ENCODE measurements at places on chromosomes 1 and 21. TPM values are rescaled to one million over a fixed set of nuclear protein-coding genes. Genes with fewer than 3 reads are reported as not detected.

DNA sequence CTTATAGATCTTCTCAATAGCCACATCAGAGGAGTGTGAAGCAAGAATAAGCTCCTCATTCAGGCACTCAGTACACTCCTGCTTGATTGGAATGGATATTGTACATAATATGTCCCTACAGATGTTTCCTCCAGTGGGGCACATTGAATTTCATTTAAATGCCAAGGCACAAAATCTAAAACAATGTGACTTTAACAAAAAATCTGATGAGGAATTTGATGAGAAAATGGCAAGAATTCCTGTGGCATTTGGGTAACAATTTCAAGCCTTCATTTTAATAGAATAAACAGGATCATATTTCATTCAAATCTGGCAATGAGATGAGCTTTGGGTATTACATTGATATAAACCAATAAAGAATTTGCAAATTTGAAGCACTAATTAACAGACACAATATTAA is 307.7 kb upstream of the PKN2 start:
- H3K27me3 ChIP-seq: no peaks in the 10 kb centered on the region
- no peaks in the 10 kb centered on the region for H3K36me3 ChIP-seq
- H3K4me1 ChIP-seq: no peaks in the 10 kb centered on the region
- no peak overlapping the region for H3K4me3 ChIP-seq

DNA sequence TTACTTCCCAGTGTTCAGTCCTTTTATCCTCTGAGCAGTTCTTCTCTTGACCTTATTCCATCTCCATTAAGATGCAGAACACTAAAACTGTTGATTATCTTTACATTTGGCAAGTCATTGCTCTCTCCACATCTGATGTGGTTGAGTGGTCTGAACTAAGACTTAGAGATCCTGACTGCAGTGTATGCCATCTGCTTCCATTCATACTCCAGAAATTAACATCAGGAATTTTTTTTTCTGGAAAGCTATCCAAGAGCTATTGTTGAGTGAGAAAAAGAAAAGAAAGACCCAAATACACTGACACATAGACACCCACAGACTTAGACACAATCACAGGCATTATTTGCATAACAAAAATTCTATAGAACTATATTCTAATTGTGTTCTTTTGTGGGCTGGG is 3.7 kb upstream of the TRIM62 start:
- no peaks in the 10 kb centered on the region for H3K36me3 ChIP-seq
- H3K4me1 ChIP-seq: peaks cover 12% of the 10 kb centered on the region
- DNase-seq: no peak
- no peak overlapping the region for H3K4me3 ChIP-seq
- H3K27me3 ChIP-seq: no peaks in the 10 kb centered on the region

DNA sequence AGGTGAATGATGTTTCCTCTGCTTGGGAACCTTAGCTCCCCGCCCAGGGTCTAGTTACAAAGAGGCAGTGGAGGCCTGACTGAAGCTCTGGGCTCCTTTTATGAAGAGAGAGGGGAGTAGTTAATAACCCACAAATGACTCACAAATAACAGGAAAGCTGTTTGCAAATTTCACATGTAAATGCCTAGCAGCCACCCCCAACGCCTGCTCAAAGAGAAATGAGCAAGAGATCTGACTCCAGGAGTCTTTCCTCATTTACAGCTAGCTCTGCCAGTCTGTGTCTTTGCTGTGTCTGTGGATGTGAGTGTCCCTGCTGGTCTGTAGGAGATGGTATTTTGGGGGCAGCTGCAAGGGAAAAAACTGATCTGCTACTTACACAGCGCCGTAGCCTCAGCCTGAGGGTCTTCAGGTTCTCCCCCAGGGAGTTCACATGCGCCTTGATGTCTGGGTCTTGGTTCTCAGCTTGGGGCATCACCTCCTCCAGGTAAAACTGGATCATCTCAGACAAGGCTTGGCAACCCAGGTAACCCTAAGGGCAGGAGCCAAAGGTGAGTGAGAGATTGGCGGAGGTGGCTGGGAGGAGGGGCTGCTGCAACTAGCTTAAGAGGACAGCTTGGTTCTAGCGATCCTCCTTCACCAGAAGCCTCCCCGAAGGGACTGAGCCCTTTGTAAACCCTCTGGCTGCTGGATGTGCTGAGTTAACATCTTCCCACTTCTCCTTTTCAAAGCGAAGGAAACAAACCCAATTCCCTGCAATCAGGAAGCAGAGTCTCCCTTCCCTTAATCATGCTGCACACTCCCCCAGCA is at the start of gene IL19:
TSS of gene IL19 (plus strand) at position 243 of the 807 bp plus-strand sequence. CDS start 65,890 bp downstream, outside the sequence.
- no peaks in the 10 kb centered on the region for H3K36me3 ChIP-seq
- peaks cover 85% of the 10 kb centered on the region for H3K4me1 ChIP-seq
- DNase-seq: no peak
- H3K4me3 ChIP-seq: peak within 1 kb of the TSS; percentile 39
- peak within 1 kb of the TSS; percentile 35 for H3K27ac ChIP-seq

- no peak for DNase-seq
- peaks cover 12% of the 10 kb centered on the region for H3K27me3 ChIP-seq
- no peaks in the 10 kb centered on the region for H3K36me3 ChIP-seq
- H3K4me1 ChIP-seq: no peaks in the 10 kb centered on the region
- no peak overlapping the region for H3K4me3 ChIP-seq
Measured at GRCh38 chr1:63272811-63273210, 49.6 kb upstream of the FOXD3 start.

- DNase-seq: no peak
- H3K4me1 ChIP-seq: peaks cover 7% of the 10 kb centered on the region
- H3K27ac ChIP-seq: no peak overlapping the region
- H3K4me3 ChIP-seq: no peak overlapping the region
- no peaks in the 10 kb centered on the region for H3K36me3 ChIP-seq
Measured at GRCh38 chr21:45103971-45104520, 29.7 kb downstream of the ADARB1 start.

DNA sequence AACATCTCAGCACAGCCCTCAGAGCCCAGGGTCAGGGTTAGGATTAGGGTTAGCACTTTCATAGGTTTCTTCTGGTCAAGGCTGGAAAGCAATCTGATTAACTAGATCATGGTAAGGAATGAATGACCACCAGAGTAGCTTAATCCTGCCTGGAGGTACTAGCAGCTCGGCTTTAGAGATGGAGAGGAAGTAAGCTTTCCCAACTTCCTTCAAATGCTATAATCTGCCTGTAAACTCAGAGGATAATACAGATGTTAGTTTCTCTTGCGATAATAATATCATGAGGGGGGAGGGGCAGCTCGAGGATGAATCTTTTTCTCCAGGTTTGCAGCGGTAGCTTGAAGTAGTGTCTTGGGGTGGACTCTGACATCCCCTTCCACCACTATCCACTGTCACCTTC is 194.9 kb downstream of the HIVEP3 start:
- DNase-seq: no peak
- no peaks in the 10 kb centered on the region for H3K36me3 ChIP-seq
- H3K4me1 ChIP-seq: peaks cover 84% of the 10 kb centered on the region
- no peak overlapping the region for H3K4me3 ChIP-seq

DNA sequence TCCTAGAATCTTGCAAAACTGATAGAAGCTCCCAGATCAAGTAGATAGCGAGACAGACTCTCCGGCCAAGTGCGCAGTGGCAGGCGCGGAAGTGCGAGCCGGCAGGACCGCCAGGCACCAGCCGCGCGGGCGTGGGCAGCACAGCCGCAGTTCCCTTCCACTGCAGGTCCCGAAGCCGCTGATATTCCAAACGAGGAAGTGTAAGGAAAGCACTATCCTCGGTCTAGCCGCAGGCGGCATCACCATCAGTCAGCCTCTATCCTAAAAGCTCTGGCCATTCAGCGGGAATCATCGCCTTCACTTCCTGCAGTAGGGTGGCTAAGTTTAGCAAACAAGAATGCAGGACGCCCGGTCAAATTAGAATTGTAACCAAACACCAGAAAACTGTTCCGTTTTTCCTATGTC is 710 bp downstream of the GLRX2 start:
- H3K36me3 ChIP-seq: no peaks in the 10 kb centered on the region
- peaks cover 21% of the 10 kb centered on the region for H3K4me1 ChIP-seq
- H3K4me3 ChIP-seq: peak overlapping the region; percentile 91

GRCh38 chr1:14782741-14783591 is 184.5 kb downstream of the KAZN start:
- no peak for DNase-seq
- H3K27me3 ChIP-seq: no peaks in the 10 kb centered on the region
- H3K27ac ChIP-seq: no peak overlapping the region
- H3K36me3 ChIP-seq: no peaks in the 10 kb centered on the region
- H3K4me3 ChIP-seq: no peak overlapping the region

GRCh38 chr1:221069178-221069903 is 190.1 kb downstream of the HLX start:
- no peaks in the 10 kb centered on the region for H3K36me3 ChIP-seq
- H3K4me3 ChIP-seq: no peak overlapping the region
- no peaks in the 10 kb centered on the region for H3K4me1 ChIP-seq
- no peaks in the 10 kb centered on the region for H3K27me3 ChIP-seq

- H3K27me3 ChIP-seq: no peaks in the 10 kb centered on the region
- DNase-seq: no peak
- H3K4me3 ChIP-seq: no peak overlapping the region
- H3K36me3 ChIP-seq: no peaks in the 10 kb centered on the region
- no peak overlapping the region for H3K27ac ChIP-seq
Measured at GRCh38 chr1:50766688-50767087, 193.4 kb downstream of the FAF1 start.

- no peak overlapping the region for H3K4me3 ChIP-seq
- H3K27me3 ChIP-seq: no peaks in the 10 kb centered on the region
- DNase-seq: no peak
- H3K27ac ChIP-seq: no peak overlapping the region
- no peaks in the 10 kb centered on the region for H3K36me3 ChIP-seq
Measured at GRCh38 chr1:170640581-170640980, 23.4 kb upstream of the PRRX1 start.

- no peaks in the 10 kb centered on the region for H3K36me3 ChIP-seq
- DNase-seq: no peak
- H3K27me3 ChIP-seq: peaks cover 35% of the 10 kb centered on the region
- peaks cover 17% of the 10 kb centered on the region for H3K4me1 ChIP-seq
- H3K4me3 ChIP-seq: no peak overlapping the region
Measured at GRCh38 chr1:203077956-203078355, 7.9 kb downstream of the MYOG start.

DNA sequence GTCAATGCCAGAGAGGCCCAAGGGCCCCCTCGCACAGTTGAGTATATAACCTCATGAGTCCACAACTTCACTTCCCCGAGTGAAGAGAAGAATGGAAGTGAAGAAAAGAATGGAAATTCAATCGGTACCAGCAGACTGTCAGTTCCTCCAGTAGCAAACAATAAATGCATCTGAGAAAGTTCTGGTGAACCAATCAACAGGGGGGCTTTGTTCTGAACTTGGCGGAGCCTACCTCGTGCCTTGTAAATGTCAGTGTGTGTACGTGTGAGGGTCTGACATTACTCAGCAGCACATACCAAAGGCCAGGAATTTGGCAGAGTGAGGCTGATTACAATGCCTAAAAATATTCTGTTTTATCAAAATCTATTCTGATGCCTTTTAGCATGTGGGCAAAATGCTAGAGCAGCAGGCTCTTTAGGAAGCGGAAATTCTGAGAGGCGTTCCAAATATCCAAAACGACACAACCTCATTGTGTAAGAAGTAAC is 238.5 kb downstream of the LTN1 start:
- H3K4me3 ChIP-seq: no peak overlapping the region
- no peaks in the 10 kb centered on the region for H3K36me3 ChIP-seq
- peak overlapping the region; percentile 60 for H3K27ac ChIP-seq
- no peaks in the 10 kb centered on the region for H3K27me3 ChIP-seq
- H3K4me1 ChIP-seq: no peaks in the 10 kb centered on the region

Gene FCGR3B
- 74.8 TPM for total RNA-seq

Gene RIIAD1
- total RNA-seq: not detected

Gene TNN
- total RNA-seq: 0.38 TPM

GRCh38 chr1:72997624-72998023 is 715.3 kb upstream of the NEGR1 start:
- no peak for DNase-seq
- no peak overlapping the region for H3K27ac ChIP-seq
- no peaks in the 10 kb centered on the region for H3K27me3 ChIP-seq
- no peak overlapping the region for H3K4me3 ChIP-seq
- H3K36me3 ChIP-seq: no peaks in the 10 kb centered on the region
- H3K4me1 ChIP-seq: no peaks in the 10 kb centered on the region

DNA sequence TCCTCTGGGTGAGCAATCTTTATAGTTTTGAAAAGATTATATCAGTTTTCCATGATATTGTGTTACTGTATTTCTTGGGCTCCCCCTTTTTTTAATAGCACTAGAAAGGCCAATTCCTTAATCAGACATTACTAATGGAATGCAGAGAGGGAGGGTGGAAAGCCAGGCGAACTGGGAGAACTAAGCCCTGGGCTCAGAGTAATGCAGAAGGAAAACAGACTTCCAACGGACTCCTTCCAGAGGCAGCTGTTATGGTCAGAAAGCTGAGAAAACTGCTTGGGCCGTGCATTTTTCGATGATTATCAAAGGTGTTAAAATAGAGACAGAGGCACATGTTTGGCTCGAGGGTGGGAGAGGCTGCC is 206.3 kb downstream of the FOXD2 start:
- no peak for DNase-seq
- no peaks in the 10 kb centered on the region for H3K27me3 ChIP-seq
- no peaks in the 10 kb centered on the region for H3K4me1 ChIP-seq
- H3K4me3 ChIP-seq: no peak overlapping the region
- H3K27ac ChIP-seq: no peak overlapping the region

DNA sequence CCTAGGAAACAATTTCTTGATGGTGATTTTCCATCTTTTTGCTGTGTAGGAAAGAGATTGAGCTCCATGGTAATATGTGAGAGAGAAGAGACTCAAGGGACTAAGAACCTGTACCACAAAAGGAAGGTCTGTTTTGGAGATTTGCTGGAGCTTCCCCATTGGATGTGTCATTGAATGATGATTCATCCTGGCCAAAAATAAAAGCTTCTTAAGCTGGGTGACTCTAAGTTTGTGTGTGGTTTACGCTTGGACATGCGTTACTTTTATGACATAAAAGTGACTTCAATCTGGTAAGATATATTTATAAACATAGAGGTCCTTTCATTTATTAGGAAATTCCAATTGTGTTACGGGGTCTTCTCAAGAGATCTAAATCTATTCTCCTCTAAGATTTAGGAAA is 17.4 kb upstream of the IL19 start:
- H3K4me1 ChIP-seq: no peaks in the 10 kb centered on the region
- DNase-seq: no peak
- H3K4me3 ChIP-seq: no peak overlapping the region
- no peak overlapping the region for H3K27ac ChIP-seq
- H3K36me3 ChIP-seq: no peaks in the 10 kb centered on the region

DNA sequence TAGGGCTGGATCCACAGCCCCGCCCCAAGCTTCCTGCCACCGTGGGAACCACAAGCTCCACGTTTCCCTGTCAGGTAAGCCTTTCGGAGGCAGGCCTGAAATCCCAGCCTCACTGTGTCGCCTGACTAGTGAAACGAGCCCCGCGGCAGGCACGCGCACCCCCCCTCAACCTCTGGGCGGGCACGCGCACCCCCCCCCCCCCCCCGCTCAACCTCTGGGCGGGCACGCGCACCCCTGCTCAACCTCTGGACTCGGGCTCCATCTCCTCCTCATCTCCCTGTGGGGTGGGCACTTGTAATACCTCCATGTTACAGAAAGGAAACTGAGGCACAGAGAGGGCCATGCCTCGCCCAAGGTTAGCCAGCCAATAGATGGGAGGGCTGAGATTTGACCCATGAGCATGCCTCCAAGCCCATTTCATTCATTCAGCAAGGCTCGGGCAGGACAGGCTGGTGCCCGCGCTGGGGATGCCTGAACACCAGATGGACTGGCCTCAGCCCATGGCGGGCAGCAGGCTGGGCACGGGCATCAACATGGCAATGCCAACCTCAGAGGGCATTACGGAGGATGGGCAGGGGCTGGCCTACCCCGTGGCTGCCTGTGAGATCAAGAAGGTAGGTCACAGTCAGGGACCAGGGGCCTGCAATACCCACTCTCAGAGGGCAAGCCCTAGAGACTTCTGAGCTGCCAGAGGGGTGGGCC is 4.7 kb downstream of the CFAP410 start:
- H3K36me3 ChIP-seq: peaks cover 39% of the 10 kb centered on the region
- no peak for DNase-seq
- no peak overlapping the region for H3K27ac ChIP-seq
- peaks cover 9% of the 10 kb centered on the region for H3K4me1 ChIP-seq

Measured in left lung (tissue), 14 donors.